ENCODE measurements at places on chromosomes 11 and 22. TPM values are rescaled to one million over a fixed set of nuclear protein-coding genes. Genes with fewer than 3 reads are reported as not detected.

- no peak for DNase-seq
These were observed 73.4 kb downstream of the LINC01488 start for GRCh38 chr11:69554849-69555248.

GRCh38 chr22:46414704-46415103 is 79.2 kb downstream of the TRMU start:
- DNase-seq = no peak

DNA sequence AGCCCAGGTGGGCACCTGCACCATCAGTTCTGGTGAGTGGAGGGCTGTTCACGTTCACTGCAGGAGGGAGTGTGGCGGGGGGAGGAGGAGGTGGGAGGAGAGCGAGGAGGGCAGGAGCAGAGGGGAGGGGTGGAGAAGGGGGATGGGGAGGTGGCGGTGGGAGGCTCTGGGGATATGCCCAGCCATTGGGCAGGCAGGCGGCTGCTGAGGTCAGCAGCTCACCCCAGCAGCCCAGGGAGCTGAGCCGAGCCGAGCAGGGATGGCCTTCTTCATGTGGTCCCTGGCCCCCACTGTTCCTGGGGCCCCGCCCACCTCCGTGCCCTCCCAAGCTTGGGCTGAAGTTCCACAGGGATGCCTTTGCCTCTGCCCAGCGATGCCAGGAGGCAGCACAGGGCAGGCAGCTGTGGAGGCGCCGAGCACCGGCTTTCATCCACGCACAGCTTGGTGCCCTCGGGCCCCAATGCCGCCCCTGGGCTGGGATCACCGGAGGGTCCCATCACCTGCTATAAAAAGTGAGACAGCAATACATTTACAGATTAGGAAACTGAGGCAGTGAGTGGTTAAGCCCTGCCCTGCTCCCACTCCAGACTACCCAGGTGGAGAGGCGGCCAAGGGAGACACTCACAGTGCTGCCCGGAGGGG is 21.6 kb downstream of the RTN4R start:
- DNase-seq = no peak

Gene MRGPRE
- total RNA-seq = not detected

- DNase-seq = no peak
These were observed 14.8 kb upstream of the PAX6 start for GRCh38 chr11:31825838-31826484.

DNA sequence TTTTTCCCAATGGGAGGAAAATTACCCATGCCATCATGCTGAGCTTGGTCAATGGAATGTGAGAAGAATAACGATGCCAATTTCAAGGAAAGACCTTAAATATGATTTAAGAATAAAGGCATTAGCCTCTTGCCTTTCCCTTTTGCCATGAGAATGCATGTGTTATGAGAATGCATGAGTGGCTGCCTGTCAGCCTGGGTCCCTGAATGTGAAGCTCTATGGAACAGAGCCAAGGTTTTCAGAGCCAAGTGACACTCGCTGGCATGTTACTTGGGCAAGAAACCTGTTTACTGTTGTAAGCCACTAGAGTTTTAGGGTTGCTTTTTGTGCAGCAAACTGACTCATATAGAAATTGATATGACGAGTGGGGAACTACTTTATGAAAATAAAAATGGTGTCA is 75.7 kb downstream of the JRKL start:
- DNase-seq = no peak

DNA sequence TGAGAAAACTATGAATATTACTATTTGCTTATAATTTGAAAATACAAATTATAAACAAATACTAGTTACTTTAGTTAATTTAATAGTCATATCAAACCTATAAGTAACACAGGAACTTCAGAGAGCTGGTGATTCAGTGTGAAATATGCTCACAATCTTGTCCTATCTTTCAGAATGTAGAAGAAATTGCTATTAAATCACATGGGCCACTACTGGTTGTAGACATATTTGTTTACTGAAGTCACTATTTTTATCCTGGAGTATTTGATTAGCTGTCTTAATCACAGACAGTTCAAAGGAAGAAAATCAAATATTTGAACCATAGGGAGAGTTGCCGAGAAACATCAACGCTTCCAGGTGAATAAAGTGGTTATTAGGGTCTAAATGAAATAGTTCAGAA is 187.6 kb upstream of the ANO3 start:
- no peak for DNase-seq

DNA sequence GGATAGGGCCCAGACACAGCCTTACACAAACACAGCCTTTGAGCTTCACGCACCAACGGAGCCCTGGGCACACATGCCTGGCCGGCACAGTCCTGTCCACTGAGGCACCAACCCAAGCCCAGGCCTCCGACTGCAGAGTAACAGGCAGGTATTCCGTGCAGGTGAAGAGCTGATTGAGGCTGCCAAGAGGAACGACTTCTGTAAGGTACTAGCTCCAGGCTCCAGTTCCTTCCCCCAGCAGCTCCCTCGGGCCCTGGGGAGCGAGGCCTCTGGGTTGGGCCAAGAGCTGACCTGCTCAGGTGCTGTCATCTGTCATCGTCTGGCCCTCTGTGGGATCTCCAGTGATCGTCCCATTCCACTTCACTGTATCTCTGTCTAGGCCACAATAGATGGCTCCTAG is 3.2 kb upstream of the MDK start:
- DNase-seq = no peak

Gene APOA1
- total RNA-seq = 0.53 TPM

DNA sequence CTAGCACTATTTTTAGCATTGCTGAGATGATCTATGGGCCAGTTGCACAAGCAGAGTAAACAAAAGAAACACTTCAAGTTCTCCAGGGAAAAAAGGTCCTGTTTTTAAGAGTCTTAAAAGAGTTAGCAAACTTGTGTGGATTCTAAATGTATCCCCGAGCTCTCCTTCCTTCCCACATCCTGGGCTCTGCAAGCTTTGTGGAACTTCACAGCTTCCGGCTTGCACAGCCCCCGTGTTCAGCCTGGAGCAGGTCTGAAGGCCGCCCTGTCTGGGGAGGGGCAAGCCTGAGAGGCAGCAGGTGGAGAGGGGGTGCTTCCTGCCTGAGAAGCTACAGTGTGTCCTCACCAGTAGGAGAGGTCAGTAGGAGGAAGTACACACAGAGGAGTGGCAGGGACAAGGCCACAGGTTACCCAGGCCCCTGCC is 35.1 kb upstream of the SUSD2 start:
- DNase-seq = peak; percentile 81

DNA sequence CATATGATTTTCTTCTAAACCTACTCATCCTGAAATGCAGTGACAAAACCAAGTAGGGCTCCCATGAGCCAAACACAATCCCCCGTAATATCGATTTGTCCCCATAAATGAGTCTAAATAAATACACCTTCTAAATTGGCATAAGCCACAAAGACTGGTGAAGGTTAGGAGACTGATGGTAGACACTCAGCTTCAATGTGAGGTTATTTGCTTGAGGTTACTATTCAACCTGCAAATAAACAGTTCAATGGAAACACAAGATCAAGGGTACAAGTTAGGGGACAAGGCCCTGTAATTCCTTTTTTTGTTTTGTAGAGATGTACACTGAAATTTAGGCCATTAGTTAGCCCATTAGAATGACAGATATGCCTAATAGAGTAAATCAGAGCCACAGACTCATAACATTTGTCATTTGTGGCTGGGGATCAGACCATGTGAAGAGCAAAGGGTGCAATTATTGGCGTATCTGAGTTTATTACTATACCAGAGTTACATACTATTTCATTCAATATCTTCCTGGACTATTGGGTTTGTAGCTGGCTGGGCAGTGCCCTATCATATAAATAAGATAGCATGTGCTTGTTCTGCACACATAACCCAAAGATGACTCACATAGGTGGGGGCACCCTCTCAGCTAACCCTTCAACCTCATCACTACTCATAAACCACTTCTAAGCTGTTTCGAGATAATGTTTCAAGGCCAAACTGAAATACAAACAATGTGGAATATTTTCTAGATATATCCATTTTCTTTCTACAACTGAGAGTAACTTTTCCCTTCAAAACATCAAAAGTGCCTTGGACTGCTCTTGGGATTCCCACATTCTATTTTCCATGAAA is 695.3 kb downstream of the KCNA4 start:
- no peak for DNase-seq

DNA sequence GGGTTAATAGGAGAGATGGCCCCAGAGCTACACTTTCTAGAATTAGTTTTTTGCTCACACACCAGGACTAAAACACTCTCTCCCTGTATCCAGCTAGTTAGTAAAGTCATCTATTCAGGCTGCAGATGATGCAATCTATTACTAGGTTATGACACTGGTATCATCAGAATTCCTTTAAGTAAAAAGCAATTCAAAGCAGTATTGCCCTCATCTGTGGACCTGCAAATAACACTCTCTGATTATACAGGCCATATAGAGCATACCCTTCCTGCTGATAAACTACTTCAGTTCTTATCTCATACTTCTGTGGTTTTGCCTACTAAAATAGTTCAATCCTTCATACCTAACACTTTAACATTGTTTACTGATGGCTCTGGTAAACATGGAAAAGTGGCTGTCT is 13.5 kb upstream of the MTMR2 start:
- no peak for DNase-seq

Gene ABTB2
- total RNA-seq = 5.8 TPM

- DNase-seq = no peak
These were observed 87.4 kb downstream of the TRMU start for GRCh38 chr22:46422896-46423295.

- peak; percentile 4 for DNase-seq
These were observed 118.7 kb upstream of the B3GAT1 start for GRCh38 chr11:134530636-134531326.

- peak; percentile 17 for DNase-seq
These were observed 11.4 kb downstream of the GNB1L start for GRCh38 chr22:19843107-19843856.

- no peak for DNase-seq
These were observed 63.0 kb downstream of the ARHGAP8 start for GRCh38 chr22:44815099-44816070.

Gene DRD2
- total RNA-seq = 0.27 TPM

DNA sequence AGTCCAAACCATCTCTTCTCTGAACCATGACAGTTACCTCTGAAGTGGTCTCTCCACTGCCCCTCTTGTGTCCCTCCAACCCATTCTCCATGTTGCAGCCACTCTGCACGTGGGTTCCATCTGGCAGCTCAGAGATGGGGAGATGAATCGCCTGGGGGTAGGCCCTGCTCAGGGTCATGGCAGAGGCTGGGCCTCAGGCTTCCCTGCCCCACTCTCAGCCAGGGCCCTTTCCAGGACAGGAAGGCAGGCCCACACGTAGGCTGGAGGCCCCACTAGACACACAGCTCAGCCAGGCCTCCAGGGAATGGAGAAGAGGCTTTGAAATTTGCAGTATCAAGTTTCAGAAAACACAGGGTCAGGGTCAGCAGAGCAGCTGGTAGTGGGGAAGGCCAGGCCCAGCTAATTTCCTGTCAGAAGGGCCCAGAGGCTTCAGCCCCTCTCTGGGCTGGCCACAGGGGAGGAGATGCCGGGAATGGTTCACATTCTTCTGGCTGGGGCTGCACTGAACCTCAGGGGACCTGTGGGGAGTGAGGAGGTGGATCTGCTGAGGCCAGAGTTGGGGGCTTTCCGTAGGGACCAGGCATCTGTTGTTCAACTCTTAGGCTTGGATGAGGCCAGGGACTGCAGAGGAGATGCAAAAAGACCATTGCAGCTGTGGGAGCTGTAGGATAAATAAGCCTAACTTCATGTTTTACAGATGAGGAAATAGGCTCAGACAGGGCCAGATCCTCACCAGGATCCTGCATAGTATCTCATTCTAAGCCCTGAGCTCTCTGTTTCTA is 101.6 kb downstream of the SWAP70 start:
- DNase-seq = no peak

Gene OR10W1
- not detected for total RNA-seq

DNA sequence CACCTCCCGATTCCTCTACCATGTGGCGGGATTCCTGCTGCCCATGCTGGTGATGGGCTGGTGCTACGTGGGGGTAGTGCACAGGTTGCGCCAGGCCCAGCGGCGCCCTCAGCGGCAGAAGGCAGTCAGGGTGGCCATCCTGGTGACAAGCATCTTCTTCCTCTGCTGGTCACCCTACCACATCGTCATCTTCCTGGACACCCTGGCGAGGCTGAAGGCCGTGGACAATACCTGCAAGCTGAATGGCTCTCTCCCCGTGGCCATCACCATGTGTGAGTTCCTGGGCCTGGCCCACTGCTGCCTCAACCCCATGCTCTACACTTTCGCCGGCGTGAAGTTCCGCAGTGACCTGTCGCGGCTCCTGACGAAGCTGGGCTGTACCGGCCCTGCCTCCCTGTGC is 10.5 kb downstream of the CXCR5 start:
- no peak for DNase-seq

DNA sequence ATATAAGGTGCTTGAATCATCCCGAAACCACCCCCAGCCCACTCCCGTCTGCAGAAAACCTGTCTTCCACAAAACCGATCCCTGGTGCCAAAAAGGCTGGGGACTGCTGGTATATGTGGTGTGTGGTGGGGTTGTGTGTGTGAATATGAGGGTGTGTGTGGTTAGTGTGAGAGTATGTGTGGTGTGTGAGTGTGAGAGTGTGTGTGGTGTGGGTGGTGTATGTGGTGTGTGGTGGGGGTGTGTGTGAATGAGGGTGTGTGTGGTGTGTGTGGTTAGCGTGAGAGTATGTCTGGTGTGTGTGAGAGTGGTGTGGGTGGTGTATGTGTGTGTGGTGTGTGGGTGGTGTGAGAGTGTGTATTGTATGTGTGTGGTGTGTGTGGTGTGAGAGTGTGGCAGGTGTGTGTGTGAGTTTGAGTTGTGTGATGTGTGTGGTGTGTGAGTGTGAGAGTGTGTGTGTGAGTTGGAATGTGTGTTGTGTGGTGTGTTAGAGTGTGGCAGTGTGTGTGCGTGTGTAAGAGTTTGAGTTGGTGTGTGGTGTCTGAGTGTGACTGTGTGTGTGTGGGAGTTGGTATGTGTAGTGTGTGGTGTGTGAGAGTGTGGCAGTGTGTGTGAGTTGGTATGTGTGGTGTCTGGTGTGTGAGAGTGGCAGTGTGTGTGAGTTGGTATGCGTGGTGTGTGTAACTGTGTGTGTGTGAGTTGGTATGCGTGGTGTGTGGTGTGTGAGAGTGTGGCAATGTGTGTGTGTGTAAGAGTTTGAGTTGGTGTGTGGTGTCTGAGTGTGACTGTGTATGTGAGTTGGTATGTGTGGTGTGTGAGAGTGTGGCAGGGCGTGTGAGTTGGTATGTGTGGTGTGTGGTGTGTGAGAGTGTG is 6.5 kb downstream of the UPK3A start:
- DNase-seq = no peak

Gene LRRC32
- 5.9 TPM for total RNA-seq

GRCh38 chr22:23267226-23268043 is 87.1 kb downstream of the BCR start:
- no peak for DNase-seq

DNA sequence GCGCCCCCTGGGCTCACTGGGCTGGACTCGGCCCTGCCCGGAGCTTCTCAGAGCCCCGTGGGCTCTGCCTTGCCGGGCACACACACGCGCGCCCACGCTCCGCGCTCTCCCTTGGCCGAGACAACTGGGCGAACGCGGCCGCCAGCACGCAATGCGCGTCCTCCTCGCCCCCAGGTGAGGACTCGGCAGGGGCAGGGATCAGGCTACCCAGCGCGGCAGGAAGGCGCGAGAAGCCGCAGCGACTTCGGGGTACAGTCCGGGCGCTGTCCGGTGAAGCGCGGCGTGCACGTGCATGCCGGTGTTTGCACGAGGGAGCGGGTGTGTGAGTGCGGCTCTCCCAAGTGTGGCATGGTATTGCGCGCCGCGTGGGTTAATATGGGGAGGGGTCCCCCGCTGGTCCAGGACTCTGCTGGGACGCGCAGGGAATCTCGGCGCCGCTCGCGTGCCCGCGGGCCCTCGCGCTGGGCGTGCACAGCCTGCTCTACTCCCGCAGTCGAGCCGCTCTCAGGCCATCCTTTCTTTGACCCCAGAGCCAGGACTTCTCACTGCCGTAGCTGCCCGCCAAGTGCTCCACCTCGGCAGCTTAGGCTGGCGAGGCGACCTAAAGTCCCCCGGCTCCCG is 5.4 kb downstream of the WNT7B start:
- DNase-seq = no peak

Gene FGF4
- total RNA-seq = not detected
